ENCODE measurements at places on chromosomes 7 and 10.

DNA sequence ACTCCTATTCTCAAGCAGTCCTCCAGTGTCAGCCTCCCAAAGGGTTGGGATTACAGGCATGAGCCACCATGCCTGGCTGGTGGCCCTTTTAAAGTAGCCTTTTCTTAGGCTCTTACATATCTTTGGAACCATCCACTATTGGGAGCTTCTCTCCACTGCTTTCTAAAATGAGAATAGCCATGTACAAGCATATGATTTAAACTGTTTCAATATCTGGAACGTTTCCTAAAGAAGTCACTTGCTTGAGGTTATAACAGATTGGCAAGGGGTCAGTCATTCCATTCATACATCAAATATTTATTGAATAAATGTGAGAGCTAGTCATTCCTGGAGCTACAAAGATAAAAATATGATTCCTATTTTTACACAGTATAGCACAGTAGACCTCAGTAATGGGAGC, 97.4 kb upstream of the LRGUK start:
- no peak for DNase-seq

- DNase-seq = no peak
Measured at GRCh38 chr10:2079603-2080078, 342.3 kb upstream of the ADARB2 start.

GRCh38 chr10:28363376-28363775, 60.5 kb upstream of the MPP7 start:
- no peak for DNase-seq

GRCh38 chr7:91091631-91092030, 172.6 kb upstream of the FZD1 start:
- no peak for DNase-seq

GRCh38 chr10:15504101-15504840, 133.2 kb upstream of the FAM171A1 start:
- no peak for DNase-seq

DNA sequence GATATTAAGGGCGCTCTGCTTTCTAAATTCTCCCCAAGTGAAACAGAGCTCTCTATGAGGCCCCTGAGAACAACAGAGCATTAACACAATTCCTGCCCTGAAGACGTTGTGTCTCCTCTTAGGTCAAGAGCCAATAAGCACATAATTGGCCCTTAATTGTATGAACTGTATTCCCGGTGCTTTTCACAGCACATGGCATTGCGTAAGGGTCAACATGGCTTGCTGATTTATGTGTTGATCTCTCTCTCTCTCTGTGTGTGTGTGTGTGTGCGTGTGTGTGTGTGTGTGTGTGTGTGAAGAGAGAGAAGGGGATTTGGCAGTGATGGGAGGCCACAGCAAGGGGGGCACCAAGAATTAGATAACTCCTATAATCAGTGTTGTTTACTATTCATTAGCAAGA, 40.5 kb downstream of the LYZL1 start:
- no peak for DNase-seq

DNA sequence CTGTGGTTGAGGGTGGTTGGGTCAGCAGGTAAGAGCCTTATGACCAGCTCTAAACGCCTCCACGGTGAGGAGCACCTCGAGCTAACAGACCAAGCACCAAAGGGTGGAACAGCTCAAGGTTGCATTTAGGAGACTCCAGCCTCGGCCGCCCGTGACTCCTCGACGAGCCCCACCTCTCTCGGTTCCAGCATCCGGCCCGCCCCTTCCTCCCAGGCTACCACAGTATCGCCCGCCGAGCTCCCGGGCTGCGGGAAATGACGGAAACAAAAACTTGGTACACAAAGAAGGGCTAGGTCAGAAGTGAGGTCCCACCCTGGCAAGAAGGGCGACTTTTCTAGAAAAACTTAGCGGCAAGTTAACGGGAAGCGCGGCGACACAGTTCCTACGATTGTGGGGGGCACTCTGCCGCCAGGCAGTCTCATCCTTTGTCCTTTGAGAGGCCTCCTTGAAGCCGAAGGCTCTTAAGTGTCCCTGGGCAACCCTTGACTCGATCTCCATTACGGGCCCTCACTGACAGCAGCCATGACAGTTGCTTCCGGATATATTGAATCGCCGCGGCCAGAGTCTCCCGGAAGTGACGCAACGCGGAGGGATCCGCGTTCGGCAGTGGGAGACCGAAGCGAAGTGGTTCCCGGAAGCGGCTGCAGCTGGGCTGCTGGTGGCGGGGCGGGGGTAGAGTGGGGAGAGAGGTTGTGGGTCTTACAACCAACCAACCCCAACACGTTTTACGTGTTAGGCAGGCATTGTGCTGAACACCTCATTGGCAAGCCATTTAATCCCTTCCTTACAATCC, 40.2 kb upstream of the ZNF518A start:
- peak; percentile 84 for DNase-seq

DNA sequence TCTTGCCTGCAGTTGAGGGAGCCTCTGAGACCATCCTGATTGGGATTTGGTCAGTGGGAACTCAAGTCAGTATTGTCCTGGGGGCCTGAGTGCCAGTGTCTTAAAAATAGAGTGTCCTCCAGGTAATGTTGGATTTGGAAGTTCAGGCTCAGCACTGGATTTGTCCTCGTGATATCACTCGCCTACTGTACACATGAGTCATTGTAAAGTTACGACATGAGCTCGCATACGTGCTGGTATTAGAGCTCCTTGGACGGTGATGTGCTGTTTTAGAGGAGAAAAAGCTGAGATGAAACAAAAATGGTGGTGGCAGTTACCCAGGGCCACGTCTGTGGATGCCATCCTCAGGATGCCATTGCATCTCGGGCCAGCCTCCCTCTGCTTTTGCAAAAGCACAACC, 78.2 kb downstream of the MGMT start:
- DNase-seq = no peak

DNA sequence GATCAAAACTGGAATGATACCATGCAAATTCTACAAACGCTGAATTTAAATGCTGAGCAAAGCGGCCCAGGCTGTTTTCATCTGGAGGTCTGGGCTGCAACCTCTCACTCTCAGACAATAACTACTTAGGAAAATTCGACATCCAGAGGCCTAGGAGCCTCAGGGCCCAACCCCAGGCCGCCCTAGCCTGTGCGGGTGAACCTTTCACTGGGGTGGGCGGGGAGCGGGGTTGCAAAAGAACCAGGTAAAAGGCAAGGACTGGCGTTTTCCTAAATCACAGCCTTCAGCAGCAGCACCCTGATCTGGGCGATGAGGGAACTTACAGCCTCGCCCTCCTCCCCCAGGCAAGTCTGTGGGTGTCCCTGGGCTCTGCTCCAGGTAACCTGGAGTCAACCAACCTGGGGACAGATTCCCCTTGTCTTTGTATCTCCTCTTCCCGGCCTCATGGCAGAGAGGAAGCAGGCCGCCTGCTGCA, 33.4 kb downstream of the CALML5 start:
- DNase-seq = no peak

DNA sequence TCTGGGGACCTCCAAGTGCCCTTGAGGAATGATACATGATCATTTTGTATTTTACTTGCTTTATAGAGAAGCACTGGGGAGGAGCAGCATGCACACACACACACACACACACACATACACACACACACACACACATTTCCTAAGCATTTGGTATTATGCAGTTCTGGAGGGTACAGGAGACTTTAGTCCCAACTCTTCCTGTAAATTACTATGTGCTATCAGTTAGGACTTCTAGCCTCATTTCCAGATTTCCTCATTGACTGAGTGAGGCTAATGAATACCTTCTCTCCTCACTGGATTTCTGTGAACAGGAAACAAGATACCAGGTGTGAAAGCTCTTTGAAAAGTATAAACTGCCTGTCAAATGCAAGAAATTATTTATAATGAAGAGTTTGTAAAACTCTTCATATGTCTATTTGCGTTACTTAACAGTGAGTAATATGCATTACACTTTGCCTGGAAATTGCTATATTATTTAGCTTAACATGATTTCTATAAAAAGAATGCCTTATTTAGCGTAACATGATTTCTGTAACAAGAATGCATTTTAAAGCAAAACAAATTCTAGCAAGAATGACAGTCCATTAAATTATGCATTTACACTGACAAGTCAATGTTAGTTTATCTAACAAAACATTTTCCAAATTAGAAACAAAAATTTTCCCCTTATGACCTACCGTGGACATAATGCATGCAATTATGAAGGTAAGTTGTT, 34.2 kb downstream of the ACTA2 start:
- no peak for DNase-seq

DNA sequence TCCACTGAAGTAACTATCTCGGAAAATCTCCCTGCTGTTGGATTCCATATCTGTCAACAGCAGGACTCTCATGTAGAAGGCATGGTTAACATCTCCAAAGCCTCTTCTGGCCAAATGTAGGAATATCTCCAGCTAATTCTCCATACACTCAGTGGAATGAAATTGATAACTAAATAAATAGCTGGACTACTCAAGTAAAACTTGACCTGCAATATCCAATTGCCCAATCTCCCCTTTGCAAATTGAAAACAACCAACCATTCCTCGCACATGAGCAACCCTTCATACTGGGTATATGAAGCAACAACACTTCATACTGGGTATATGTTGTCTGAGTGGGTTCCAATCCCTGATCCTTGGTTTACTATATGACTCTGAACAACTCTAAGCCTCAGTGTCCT, 105.4 kb upstream of the KMT2E start:
- no peak for DNase-seq

DNA sequence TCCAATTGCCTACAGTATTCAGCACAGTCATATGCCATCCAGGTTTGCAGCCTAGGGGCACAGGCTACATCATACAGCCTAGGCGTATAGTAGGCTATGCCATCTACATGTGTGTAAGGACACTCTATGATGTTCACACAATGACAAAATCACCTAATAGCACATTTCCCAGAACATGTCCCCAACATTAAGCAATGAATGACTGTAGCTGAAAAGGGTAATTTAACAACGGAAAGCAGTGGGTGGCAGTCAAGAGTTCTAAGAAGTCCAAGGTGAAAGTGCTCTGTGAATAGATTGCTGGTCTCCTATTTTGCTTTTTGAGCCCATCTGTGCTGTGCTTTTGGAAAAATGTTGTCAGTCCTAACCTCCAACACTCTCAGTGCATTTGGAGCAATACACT, 162.6 kb downstream of the KLF6 start:
- DNase-seq = no peak

GRCh38 chr7:157587805-157588560, 251.2 kb downstream of the DNAJB6 start:
- DNase-seq = no peak

GRCh38 chr10:72333112-72334015, 21.4 kb downstream of the DNAJB12 start:
- peak; percentile 68 for DNase-seq

DNA sequence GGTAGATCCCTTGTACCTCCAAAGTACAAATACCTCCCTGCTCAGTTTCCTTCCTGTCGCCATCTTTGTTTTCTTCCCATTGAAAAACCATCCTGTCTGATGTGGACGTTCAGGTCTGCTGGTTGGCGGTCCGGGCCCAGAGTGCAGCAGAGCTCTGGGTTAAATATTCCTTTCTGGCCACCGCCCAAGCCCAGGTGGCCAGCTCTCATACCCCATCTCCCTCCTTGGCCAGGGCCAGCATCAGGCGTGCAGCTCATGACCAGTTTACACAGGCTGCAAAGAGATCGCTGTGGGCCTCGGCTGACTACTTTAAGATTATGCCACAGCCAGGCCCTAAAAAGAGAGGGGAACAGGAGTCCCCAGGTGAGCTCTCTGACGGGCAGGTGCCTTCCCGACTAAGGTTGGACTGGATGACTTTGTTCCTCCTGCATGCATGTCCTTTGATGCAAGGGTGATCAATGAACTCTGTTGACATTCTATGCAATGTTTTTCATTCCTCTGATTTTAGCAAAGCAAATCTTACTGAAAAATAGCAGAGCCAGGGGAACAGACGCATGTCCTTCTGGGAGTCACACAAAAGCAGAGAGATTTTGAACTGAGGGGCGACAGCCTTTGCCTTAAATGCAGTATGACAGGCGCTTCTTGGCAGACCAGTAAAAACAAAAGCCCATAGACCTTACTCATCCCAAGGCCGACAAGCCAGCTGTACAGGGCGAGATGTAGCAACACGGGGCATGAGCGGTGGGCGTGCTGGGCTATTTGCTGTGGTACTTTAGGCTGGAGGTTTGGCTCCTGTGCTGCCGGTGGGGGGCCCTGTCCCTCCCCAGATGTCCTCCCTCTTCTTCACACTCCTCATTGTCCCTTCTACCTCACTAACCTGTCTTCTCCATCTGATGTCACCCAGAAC, 33.3 kb upstream of the SH2B2 start:
- no peak for DNase-seq

DNA sequence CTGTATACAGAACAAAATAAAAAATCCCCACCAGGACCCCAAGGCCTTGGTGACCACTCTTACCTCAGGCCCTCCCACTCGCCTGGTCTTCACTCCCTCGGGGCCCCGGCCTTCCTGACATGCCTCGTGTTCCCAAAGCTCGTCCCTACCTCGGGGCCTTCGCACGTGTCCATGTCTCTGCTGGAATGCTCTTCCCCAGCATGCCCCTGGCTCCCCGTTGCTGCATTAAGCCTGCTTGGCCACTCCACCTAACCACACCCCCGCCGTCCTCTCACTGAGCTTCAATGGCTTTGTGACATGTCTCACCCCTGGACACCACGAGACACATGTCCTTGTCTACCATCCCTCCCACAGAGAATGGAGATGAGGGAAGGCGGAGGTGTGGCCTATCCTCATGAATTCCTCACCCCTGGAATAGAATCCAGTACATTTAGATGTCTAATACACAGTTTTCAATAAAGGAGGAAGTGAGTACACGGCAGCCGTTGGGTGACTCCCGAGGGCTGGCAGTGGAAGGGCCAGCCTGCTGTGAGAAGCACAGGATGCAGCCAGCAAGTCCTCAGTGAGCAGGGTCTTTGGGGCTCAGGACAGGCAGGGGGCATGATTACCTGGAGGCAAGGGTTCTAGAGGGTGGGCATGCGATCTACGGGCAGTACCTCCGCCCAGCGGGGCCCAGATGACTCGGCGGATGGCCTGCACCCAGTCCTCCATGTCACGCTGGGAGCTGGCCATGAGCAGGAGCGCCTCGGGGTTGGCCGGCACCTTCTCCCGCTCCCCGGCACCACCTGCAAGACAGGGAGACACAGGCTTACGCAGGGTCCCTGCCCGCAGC, 125.7 kb downstream of the ARHGAP22 start:
- no peak for DNase-seq

DNA sequence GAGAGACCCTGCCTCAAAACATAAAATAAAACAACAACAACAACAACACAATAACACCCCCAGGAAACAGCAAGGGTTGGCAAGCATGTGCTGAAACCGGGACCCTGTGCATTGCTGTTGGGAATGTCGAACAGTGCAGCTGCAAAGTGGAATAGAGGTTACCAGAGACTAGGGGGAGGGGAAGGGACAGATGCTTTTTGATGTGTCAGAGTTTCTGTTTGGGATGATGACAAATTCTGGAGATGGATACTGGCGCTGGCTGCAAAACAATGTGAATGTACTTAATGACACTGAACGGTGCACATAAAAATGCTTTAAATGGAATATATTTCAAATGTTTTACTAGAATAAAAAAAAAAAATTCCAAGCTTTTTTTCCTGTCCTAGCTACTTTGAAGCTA, 241.8 kb downstream of the TEX36 start:
- DNase-seq = no peak

GRCh38 chr7:149819961-149820340, 18.2 kb upstream of the ZNF862 start:
- no peak for DNase-seq
